ENCODE measurements at places on chromosomes 16 and 17. TPM values are rescaled to one million over a fixed set of nuclear protein-coding genes. Genes with fewer than 3 reads are reported as not detected.

MED9 gene
- total RNA-seq, result 14.9 TPM

DCTN5 gene
- 99.3 TPM for total RNA-seq

CD300C gene
- total RNA-seq, result not detected

TMEM114 gene
- total RNA-seq, result not detected

WFDC1 gene
- total RNA-seq, result 3.6 TPM

TNFSF13 gene
- total RNA-seq, result 2.0 TPM

DOC2B gene
- not detected for total RNA-seq

MILR1 gene
- total RNA-seq, result 6.5 TPM
